GM23338 (cell line): ENCODE measurements at places on chromosomes 11 and 22.

DNA sequence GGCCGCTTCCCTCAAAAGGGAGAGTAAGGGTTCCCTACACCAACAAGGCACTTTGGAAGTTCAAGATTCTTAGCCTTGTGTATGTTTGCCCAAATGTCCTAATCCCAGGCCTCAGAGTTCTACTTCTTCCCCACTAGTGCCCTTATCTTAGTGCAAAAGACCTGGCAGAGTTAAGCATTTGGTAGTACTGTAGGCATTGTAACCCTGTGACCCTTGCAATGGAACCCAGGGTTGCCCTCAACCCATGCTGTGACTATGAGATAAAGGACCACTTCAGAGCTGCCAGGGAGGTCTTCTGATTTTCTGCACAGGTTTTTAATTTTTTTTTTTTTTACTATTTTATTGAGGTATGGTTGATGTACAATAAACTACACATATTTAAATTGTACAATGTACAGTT, 65.1 kb downstream of the C11orf65 start:
- no peak for DNase-seq

- no peak for DNase-seq
These were observed 63.8 kb upstream of the PRSS23 start for GRCh38 chr11:86736291-86737143.

GRCh38 chr11:58958500-58958899, 19.2 kb downstream of the GLYATL1 start:
- DNase-seq: peak; percentile 73

DNA sequence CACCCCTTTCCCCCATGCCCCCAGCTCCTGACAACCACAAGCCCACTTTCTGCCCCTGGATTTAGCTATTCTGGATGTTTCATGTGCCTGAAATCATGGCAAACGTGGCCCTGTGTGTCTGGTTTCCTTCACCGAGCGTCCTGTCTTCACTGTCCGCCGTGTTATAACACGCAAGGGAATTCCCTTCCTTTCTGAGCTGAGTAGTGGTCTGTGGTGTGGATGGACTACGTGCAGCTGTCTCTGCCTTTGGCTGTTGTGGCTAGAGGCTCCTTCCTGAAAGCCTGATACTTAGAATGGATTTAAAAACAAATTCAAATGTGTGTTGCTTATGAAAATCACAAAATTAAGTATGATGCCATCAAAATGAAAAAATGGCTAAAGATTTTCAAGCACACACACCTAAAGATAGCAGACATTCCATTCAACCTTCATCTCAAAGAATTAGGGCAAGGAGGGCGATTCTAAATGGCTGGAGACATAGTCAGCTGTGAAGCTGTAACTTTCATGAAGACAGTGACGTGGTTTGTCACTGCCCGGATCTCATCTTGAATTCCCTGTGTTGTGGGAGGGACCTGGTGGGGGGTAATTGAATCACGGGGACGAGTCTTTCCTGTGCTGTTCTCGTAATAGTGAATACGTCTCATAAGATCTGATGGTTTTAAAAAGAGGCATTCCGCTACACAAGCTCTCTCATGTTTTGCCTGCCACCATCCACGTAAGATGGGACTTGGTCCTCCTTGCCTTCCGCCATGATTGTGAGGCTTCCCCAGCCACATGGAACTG, 30.5 kb downstream of the KCNQ1 start:
- DNase-seq: no peak

- no peak for DNase-seq
These were observed 763.9 kb downstream of the NTM start for GRCh38 chr11:132134322-132134721.

DNA sequence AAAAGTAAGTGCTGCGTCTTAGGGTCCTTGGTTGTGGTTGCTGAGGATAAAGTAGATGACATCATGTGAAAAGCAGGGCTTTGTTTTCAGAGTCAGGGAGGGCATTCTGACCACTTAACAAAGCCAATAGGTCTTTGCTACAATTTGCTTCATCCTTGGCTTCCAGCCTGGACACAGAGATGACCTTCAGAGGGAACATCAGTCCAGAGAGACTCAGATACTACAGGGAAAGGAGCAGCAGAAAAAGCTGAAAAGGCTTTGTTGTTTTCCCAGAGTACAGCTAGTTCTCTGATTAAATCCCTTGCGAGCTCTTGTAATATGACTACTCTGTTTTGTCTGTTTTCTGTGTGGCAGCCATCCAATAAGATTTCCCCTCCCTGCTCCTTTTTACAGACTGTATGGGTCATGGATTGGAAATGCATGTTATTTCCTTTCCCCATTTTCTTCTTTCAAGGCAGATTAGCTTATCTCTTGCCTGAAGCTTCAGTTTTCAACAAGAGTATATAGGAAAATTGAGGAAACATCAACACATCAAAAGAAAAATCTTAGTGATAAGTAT, 31.9 kb downstream of the ATG13 start:
- no peak for DNase-seq

GRCh38 chr22:35987487-35987886, 41.1 kb downstream of the RBFOX2 start:
- no peak for DNase-seq
